ENCODE measurements at places on chromosomes 6 and 20.
A peak's percentile ranks its signal among the peaks of the same experiment; 100 is the strongest.

DNA sequence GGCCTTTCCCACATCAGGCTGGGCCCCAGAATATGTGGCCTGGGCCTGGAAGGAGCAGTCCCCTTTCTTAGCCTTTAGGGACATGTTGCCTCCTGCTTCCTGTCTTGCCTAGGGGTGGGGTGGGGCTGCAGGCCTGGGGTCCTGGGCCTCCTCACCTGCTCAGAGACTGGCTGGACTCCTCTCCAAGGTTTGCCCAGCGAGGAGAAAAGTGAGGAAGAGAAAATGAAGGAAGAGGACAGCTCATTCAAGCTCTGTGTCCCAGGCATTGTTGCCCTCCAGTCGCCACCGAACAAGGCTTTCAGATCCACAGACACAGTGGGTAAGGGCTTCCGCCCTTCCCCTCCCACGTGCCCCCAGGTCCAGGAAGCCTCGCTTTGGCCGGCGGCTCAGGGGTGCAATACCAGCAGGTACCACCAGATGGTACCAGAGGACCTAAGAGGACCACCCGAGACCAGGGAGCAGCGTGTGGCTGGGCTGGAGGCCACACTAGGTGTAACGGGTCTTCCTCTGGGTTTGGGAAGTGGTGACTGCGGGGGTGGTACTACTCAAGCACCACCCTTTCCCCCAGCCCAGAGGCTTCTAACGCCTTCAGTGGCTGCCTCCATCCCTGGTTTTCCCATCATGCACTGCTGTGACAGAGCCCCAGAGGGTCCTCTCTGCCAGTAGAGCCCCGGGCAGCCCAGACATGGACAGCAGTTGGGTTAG, 5.5 kb upstream of the BAK1 start:
- peak; percentile 31 for DNase-seq

DNA sequence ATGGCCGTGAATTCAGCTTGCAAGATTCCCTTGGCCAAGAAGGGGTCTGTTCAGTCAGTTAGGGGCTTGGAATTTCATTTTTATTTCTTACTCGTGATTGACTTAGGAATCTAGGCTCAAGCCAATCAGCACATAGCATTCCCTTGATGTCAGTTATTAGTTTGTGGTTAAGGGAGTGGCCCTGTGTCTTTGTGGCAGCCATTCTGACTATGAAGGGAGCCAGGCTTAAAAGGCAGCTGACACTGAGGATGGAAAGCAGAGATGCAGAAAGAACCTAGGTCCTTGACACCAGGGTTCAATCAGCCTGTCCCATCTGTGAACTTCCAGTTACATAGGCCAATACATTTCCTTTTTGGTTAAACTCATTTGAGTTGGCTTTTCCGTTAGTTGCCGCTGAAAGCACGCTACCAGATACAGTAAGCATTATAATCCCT, 48.1 kb downstream of the MCUR1 start:
- DNase-seq: no peak

DNA sequence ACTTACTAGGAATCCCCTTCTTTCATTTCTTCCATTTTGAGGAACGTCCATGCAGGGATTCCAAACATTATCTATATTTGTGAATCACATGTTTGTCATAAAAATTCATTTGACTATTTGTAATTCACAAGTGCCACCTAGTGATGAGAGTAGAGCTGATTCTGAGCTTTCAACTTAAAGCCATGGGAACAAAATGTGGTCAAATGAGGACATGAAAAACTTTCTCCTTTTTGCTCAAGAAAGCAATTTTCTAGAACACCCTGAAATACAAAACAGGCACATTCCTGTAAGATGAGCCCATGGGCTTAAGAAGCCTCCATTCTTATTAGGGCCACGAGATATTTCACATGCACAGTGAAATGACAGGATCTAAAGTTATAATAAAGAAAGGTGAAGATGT, 12.3 kb downstream of the MAP3K7 start:
- no peak for DNase-seq

- no peak for DNase-seq
These were observed 49.5 kb downstream of the DOK5 start for GRCh38 chr20:54524849-54525248.

Data from NCI-H526 treated with DMSO at 0.1 percent for 48 hours (cell line).